ENCODE measurements at places on chromosomes 13 and 19.

- no peak for DNase-seq
Measured at GRCh38 chr13:29569253-29570050, 26.0 kb downstream of the SLC7A1 start.

DNA sequence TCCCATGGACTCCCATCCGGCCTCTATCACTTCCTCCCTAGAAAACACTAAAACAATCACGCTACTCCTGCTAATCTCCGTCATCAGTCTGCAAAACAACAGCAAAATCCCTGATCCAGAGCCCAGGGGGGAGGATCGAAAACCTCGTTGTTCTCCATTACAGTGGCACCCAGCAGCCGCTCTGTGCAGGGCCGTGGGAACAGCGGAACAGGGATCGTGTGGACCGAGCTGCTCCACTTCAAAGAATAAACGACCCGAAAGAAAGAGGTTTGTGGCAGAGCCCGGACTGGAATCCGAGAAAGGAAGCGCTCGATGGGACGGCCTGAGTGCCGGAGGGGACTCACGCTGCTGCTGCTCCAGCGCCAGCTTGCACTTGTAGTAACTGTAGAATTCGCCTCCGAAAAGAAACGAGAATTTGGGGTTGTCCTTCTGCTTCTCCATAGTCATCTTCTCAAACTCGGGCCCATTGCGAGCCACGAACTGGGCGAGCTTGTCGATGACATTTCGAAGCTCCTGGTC lies 652 bp downstream of the CHERP start:
- DNase-seq, result no peak

- DNase-seq, result no peak
Measured at GRCh38 chr13:111359930-111360329, 39.5 kb downstream of the TEX29 start.

GRCh38 chr13:96299235-96299634 lies 209.3 kb downstream of the HS6ST3 start:
- DNase-seq, result no peak

- no peak for DNase-seq
Measured at GRCh38 chr19:17751912-17752273, 616 bp downstream of the FCHO1 start.

GRCh38 chr19:46133101-46133627 lies 8.7 kb upstream of the IGFL3 start:
- DNase-seq, result no peak

DNA sequence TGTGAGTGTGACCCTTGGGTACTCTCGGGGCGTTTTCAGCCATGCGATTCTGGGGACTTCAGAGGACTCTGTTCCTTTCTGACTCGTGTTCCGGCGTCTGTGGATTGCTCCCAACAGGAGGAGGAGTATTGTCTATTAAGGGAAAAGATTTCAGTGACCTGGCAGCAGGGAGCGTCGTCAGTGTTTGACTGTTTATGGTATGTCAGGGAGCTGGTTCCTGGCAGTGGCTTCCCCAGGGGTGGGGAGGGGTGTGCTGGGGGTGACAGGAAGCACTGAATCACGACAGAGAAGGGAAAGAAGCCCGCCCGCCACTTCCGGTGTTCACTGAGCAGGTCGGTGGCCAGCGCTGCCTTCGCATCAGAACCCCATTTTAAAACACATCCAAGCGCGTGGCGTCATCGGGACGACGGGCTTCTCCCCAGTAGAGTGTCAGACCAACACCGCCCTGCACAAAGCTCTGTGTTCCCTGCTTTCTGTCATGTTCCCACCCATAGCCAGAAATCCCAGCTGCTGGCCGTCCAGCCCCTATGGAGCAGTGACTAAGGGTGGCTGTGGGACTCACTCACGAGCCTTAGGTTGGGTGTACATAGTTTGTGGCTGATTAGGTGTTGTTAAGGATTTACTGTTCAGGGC lies 33.8 kb downstream of the COL4A2 start:
- DNase-seq, result peak; percentile 6

DNA sequence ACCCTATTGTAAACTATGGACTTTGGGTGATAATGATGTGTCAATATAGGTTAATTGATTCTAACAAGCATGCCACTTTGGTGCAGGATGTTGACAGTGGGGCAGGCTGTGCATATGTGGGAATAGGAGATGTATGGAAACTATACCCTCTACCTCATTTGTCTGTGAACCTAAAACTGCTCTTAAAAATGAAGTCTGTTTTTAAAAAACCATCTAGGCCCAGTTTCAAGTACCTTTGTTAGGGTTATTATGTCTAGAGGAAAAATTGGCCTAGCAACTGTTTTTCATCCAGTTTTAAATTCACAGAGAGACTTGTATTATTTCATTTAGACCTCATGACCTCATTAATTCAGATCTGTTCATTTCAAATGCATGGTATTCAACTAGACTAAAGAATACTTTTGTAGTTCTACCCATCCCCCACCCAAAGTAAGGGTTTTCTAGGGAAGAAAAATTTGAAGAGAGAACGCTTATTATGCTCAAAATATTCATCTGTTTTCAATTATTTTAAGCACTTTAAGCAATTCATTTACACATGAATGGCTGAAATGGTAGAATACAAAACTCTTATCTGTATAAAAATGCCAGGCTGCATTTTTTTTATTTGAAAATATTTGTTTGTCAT lies 1781.9 kb upstream of the MIR17HG start:
- DNase-seq, result no peak

- DNase-seq, result no peak
Measured at GRCh38 chr19:3042621-3043267, 13.7 kb upstream of the TLE2 start.

DNA sequence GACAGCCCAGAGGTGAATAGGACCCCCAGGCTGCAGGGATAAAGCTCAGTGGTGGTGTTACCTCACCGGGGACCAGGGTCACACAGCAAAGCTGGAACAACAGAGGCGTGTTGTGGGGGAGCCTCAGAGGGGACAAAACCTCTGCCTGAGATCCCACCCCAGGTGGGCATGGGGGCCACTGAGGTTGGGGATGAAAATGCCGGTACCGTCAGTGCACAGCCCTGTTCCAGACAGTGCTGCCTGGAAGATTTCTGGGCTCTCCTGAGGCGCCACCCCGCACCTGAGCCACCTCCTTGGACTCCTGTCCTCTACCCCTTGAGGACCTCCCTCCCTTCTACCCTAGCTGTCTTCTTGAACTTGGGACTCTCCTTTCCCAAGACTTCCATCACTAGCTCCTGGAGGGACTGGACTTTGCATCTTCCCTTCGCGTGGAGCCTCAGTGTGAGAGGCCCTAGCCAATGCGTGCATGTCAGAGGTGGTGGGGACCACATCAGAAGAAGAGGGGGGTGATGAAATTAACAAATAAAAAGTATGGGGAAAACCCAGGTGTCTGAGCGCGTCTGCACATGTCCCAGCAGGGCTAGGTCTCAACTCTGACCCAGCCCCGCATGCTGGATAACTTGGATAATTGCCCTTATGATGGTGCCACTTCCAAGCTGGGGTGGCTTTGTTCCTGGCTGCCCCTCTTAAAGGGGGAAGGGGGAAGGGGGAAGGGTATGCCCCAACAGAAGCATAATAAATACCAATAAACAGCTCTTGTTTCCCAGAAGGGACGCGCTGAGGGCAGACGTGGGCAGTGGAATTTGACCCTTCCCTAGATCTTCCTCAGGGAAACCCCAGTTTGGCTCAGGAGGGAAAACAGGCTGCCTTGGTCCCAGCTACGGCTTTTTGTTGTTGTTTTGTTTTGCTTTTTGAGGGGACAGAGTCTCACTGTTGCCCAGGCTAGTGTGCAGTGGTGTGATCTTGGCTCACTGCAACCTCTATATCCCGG lies 11.6 kb downstream of the CNFN start:
- DNase-seq, result no peak

GRCh38 chr13:19048381-19048780 lies 133.2 kb downstream of the TUBA3C start:
- DNase-seq, result no peak

DNA sequence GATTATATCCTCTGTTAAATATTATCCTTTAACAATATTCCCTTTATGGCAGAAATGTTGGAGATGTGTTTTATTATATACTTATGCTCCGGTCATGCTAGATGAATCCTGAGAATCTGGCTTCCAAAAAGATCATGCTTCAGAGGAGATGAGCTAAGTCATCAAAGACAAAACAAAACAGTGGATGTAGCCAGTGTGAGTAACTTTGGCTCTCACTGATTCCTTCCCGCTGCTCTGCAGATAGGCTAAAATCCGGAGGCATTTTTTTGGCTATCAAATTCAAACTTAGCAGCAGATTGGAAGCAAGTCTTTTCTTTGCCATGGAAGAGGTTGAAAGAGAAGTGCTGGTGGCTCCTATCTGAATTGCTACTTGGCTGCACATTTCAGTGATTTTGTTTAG lies 295.9 kb downstream of the GPC6 start:
- DNase-seq, result no peak

DNA sequence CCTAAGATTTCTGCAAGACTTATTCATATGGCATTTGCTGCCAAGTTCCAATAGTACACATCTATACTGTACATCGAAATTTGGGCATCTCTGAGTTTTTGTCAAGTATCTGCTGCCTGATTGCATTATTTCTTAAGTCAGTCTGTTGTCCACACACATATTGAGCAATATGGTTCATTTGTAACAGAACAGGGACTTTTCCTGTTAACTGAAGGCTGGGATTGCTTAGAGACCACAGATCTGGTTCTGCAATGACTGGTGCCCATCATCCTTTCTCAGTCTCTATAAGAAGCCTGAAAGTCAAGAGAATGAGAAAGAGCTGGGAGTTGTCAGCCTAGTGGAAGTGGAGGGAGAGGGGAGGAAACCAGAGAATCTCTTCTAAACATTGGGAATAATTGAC lies 22.5 kb upstream of the MYCBP2 start:
- no peak for DNase-seq

DNA sequence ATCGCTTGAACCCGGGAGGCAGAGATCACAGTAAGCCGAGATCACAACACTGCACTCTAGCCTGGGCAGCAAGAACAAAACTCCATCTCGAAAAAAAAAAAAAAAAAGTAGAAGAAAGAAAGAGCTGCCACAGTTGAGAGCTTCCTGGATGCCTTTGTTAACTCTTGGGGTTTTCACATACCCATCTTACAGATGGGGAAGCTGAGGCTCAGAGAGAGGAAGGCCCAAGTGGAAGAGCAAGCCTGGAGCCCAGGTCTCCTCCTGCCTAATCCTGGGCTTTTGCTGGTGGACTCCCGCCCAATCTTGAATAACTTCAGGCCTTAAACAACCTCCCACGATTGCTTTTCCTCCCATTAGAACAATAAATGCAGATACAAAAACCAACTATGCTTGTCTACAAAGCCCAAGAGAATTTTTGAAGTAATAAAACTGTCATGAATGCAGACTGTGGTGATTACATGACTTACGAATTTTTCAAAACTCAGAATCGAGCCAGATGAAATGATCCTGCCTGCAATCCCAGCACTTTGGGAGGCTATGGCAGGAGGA lies 41.7 kb downstream of the LTBP4 start:
- no peak for DNase-seq

GRCh38 chr19:56953470-56953869 lies 112.9 kb upstream of the PEG3 start:
- no peak for DNase-seq

GRCh38 chr13:20550799-20551198 lies 16.2 kb upstream of the IFT88 start:
- DNase-seq, result no peak

- peak; percentile 15 for DNase-seq
Measured at GRCh38 chr13:40777166-40777808, 6.3 kb upstream of the MRPS31 start.

DNA sequence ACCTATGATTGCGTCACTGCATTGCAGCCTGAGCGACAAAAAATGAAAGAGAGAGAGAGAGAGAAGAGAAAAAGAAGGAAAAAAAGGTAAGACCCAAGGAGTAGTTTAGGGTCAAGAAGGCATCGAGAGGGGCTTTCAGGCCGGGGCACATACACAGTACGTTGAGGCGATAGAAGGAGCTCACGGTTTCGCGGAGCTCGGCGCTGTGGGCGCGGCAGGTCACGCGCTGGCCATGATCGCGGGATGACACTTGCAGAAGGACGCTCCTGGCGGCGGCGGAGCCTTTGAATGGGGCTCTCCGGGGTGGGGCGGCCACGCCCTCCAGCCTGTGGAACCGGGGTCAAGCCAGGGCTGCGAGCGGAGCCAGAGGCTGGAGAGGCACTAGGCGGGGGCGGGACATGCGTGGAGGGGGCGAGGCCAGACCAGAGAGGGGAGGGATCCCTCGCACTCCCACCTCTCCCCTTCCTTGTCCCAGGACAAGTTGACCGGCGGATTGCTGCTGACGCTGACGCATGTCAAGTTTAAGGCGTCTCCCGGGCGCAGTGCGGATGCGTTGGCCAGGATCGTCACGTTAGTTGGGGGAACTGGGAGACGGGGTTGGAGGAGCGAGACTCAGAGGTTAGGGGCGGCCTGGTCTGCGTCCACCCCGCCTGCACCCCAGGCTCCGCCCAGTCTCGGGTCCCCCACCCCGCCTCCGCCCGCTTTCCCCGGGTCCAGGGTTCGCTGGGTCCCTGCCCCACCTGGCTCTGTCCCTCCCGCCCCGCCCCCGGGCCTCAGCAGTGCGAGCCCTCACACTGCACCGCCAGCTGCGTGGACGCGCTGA lies 6.9 kb downstream of the NPHS1 start:
- no peak for DNase-seq

- no peak for DNase-seq
Measured at GRCh38 chr19:2246801-2247361, 2.2 kb upstream of the AMH start.

DNA sequence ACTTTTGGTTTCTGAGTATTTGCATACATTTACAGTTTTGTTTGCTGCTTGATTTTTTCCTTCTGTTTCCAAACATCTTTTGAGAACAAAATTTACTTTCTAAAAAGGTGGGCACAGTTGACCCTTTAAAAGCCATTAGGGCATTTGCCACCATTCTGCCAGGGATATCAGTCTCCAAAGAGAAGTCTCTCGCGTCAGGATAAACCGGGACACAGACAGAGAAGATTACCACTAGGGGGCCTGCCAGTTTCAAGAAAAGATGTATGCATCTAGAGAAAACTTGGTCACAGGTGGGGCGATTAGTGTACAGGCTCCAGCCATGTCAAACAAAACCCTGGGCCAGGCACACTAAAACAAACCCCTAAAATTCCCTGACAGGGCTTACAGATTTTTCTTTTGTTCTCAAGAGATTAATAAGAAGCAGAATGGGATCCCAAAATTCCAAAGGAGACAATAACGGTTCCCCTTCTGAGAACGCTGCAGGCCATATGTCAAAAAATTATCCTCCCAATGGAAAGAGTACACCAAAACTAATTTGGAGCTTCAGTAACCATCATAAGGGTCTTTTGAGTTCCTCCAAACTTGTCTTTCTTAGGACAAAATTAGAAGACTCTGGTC lies 10.7 kb upstream of the PABPC3 start:
- no peak for DNase-seq

DNA sequence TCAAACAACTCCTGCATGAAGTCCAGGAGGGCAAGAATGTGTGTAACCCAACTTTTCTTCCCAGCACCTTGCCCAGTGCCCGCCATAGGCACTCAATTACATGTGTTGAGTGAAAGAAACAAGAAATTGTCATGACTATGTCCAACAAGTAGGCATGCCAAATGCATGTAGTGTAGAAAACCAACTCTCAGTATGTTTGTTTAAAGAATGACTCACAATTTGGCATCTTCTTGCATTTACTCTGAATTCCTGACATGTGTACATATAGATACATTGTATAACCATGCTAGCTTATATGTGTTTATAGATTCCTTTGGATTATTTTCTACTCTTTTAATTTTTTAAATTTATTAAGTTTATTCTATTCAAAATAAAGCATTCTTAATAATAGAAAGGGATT lies 305.0 kb downstream of the EFNB2 start:
- no peak for DNase-seq
